Germinal center (tissue), 1 donor: ENCODE measurements at places on chromosomes 11 and 22.

DNA sequence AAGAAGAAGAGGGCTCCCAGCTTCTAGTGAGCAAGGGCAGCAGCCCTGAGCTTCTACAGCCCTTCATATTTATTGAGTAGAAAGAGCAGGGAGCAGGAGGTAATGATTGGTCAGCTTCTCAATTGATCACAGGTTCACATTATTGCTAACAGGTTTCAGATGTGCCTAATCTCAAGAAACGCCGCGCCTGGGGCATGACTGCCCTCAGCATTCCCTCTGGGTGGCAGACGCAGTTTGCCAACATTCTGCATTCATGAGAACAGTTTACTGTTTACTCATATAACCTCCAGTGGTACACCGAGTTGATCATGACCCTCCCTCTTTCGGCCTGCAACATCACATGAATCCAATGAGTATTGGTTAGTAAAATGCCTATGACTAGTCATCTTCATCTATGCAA lies 4.7 kb upstream of the ZNF74 start:
- no peak for DNase-seq

- no peak for DNase-seq
Observed at GRCh38 chr11:118051611-118052461, 25.0 kb upstream of the TMPRSS4 start.

DNA sequence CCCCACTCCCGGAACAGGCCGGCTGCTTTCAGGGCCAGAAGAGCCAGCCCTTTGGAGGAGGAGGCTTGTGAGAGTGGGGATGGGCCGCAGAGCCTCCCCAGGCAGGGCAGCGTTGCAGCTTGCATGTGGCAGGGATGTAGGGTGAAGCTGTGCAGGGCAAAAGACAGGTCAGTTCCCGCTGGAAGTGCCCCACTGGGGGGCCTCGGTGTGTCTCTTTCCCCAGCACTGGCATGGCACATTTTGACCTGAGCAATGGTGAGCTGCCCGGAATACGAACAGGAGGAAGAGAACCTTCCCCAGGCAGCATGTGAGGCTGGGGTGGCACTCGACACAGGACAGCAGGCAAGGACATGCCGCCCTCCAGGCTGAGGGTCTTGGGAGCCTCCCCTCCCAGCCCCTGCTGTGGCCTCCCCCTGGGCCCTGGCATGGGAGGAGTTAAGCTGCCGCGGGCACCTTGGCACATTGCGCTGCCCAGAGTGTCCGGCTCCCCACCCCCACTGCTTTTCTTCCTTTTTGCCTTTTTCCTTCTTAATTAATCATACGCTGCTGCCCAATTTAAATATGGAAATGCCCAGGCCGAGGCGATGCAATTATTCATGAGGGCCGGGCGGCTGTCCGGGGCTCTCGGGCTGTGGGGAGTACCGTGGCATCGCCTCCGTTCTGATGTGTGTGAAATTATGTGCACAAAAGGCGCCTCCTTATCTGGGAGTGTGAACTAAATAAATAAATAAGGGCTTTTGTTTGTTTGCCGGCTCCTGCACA lies 76.0 kb upstream of the WNT7B start:
- DNase-seq = no peak

DNA sequence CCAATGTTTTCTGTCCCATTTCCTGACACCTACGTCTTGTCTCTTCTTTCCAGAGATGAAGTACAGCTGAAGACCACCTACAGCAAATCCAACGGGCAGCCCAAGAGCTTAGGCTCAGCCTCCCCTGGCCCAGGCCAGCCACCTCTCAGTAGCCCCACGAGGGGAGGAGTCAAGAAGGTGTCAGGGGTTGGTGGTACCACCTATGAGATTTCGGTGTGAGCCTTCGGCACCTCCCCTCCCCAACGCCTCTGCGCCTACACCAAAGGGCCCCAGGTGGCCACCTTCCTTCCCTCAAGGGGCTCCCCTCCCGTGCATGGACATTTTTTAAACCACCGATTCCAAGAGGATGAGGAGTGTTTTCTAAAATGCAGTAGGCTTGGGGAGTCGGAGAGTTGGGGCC lies 12.2 kb downstream of the MED19 start:
- DNase-seq = no peak

GRCh38 chr22:47133061-47133969 lies 370.9 kb downstream of the TBC1D22A start:
- no peak for DNase-seq

- no peak for DNase-seq
Observed at GRCh38 chr11:894575-895201, 15.9 kb downstream of the CHID1 start.

DNA sequence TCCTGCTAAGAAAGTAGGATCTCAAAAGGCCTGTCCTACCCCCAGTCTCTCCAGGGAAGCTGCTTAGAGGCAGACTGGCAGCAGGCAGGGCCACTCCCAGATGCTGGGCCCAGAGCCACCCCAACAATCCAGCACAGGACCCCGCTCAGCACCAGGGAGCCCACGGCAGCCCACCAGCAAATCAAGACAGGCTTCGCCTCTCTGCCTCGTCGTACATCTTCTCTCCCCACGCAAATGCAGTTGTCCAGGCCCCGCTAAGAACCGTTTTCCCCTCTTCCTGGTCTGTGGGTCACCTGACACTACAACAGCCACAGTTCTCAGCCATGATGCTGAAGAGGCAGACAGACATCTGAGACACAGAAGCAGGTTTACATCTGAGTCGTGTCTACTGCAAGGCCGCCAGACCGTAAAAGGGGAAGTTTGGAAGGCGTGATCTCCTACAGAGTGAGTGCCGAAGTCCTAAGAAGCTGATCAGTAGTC lies 51.1 kb downstream of the IGSF9B start:
- no peak for DNase-seq
